ENCODE measurements at places on chromosomes 11 and 22.

- no peak for DNase-seq
These were observed 2.3 kb upstream of the RHOD start for GRCh38 chr11:67054346-67054835.

- no peak for DNase-seq
These were observed 326.3 kb downstream of the ETS1 start for GRCh38 chr11:128261011-128261421.

DNA sequence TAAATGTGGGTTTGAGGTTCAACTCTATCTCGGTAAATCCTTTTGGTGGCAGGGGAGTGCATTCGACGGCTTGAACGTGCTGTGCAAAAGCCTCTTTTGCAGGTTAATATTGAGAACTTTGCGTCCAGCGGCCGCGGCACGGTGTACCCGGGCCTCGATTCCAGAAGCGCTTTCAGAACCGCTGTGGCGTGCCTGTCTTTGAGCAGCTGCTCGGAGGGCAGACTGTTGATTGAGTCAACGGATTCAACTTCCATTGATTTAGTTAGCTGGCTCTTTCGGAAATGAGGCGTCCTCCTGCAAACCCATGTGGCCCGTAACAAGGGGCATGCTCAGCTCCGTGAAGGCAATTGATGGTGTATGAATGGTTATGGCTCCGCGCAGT lies 1247.8 kb downstream of the BRD1 start:
- no peak for DNase-seq

DNA sequence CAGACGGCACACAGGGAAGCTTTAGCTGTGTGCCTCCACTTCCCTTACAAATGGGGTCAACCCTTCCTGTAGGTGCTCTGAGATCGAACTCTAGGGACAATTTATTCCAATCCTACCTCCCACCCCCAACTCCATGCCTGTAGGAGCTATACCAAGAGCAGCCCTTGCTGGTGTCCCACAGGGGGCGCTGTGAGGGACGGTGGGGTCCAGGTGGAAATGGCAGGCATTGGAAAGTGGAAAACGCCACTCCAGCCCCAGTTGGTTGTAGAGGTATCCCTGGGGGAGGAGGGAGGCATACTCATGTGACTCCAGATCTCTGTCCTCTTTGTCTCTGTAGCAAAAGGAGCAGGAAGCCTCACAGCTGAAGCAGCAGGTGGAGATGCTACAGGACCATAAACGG lies 161.3 kb downstream of the MYO18B start:
- no peak for DNase-seq

GRCh38 chr11:63793161-63793560 lies 20.1 kb upstream of the SPINDOC start:
- DNase-seq = no peak

DNA sequence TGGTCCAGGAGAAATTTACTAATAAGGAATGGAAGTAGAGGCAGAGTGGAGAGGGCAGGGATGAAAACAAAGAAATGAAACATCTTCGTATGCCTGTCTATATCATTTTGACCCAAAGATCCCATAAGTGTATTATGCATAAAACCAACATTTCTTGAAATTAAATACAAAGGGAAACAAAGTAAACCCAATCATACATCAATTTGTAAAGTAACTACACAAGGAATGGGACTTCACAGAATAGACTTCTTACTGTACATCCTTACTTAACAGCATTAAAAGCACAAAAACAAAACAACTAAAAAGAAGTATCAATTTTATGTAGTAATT lies 253.6 kb upstream of the CCDC179 start:
- DNase-seq = no peak

- DNase-seq = no peak
These were observed 8.9 kb downstream of the HEPHL1 start for GRCh38 chr11:94030059-94030458.

- DNase-seq = no peak
These were observed 1.2 kb downstream of the DENND6B start for GRCh38 chr22:50325444-50326224.

All from NCI-H2171 treated with DMSO at 0.1 percent for 48 hours (cell line).